Muscle of leg (tissue), 16 donors: ENCODE measurements at places on chromosomes 11 and 22.

DNA sequence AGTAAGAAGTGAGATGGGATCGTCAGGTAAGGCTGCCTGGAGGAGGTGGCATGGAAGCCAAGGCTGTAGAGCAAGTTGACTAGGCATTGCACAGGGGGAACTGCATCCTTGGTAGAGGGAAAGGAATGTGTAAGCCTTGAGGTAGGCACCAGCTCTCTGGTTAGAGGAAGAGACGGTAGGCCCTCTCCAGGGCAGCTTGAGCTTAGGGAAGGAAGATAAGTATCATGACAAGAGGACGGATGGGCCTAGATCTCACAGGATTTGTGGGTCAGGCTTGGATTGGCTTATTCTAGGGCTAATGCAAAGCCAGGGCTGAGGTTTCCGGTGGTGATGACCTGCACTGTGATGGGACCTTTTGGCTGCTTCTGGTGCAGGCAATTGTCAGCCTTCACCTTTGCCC, 1035.8 kb downstream of the TBC1D22A start:
- DNase-seq, result no peak

DNA sequence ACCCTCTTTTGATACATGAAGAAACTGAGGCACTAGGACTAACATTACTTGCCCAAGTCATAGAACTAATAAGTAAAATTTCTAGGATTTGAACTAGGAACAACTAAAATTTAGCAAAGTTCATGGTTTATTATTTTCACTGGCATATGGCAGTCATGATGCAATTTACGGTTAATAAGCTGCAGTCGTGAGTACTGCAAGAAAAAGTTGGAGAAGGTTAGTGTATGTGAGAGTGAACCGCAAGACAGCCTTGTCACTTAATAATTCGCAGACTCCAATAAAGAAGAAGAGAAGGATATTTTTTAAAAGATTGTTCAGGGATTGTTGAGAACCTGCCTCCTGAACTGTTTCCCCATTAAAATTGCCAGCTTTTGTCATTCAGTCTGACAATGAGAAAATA, 663.4 kb upstream of the TENM4 start:
- no peak for DNase-seq

- DNase-seq, result no peak
These were observed 4.2 kb downstream of the LHFPL7 start for GRCh38 chr22:24942301-24942700.

DNA sequence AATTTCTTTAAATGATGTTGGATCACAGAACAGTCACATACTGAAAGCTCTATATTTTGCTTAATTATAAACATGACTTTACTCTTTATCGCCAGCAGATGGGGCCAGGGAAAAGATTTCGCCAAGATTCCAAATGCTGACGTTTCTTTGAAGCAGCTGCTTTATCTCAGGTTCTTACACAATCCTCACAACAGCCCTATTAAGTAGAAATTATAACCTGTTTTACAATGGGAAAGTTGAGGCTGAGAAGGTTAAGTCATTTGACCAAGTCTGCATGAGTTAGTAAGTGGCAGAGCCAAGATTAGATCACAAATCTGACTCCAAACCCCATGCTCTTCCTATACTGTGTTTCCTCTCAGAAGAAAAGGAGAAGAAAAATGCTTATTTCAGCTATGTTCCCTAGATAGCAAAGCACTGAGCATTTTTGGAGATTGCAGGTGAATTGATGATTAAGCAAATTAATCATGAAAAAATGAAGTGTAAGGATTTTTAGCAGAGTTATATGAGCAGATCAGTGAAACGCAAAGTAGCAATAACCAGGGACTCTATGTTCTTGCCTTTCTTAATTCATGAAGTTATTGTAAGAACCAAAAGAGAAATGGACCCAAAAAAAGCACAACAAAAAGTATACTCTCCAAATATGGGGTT, 79.0 kb downstream of the AASDHPPT start:
- peak; percentile 66 for DNase-seq

DNA sequence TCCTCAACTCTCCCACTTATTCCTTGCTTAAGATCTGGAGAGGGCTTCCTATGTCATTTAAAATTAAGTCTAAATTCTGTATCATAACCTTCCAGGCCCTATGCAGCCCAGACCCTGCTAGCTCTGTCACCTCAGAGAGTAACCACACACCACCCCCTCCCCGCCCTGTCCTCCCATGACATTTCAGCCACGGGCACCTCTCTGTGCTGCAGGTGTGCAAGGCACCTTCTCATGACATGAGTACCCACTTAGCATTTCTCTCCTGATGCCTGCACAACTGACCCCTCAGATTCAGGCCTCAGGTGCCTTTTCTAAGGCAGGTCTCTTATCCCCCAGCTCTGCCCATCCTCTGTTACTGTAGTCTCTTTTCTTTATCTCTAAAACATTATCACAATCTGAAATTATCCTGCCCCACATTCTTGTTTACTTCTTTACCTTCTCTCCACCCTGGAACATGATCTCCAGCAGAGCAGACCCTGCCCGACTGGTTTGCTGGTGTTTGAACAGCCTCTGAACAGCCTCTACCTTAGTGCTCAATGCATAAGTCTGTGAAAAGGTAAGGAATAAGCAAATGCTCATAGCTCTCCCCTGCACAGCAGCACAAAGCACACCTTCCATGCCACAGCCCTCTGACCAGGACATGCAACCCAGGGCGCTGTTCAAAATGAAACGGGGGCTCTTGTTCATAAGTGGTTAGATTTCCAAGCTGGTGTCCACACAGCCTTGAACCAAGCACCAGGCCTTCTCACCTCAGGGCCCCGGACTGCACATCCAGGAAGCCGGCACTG, 196.1 kb upstream of the B3GAT1 start:
- no peak for DNase-seq

- DNase-seq, result no peak
These were observed 7.9 kb downstream of the INPPL1 start for GRCh38 chr11:72232260-72233055.

DNA sequence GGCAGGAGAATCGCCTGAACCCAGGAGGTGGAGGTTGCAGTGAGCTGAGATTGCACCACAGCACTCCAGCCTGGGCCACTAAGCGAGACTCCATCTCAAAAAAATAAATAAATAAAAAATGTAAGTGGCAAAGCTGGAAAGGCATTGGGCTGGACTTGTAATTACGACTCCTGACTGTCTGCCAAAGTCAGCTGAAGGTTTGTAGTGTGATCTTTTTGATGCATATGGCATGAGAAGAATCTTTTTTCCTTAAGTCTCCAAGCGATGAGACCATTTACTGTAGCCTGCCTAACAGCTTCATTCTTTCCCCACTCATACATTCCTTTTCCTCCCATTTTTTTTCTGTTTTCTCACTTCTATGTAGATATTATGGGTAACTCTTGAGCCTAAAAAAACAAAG, 24.8 kb downstream of the CTNND1 start:
- DNase-seq, result no peak

- DNase-seq, result peak; percentile 37
These were observed 15.9 kb downstream of the RFPL1 start for GRCh38 chr22:29454276-29454675.

DNA sequence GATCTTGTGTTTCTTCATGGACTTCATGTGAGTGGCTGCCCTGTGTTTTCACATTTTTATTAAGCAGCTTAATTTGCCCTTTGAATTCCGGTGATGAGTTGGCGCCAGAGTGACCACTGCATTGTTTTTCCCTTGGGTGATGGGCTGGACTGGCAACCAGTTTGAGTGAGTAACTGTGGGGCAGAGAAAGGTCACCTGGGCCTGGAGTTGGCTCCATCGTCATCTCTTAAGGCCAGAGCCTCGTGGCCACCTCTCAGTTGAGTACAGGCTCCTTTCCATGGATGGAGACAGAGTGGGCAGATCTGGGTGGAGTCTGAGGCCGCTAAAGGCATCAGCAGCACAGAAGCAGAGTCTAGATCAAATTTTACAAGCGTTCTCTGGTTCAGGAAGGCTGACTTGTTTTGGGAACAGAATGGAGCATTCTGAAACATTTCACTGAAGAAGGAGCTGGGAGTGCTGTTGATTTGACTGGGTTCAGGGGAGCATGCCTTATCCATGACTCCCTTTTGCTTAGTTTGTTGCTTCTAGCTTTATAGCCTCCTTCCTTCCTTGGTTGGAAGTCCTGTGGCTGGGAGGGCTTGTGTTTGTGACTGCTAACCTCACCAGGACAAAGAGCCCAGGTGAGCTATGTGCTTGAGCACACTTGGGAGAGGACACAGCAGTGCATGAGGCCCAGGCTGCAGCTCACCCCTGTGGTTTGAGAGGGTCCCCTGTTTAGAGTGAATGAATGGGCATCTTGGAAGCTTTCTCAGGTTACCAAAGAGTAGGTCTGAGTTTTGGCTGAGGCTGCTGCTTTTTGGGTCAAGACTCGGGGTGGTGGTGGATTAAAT, 7.8 kb downstream of the BCR start:
- no peak for DNase-seq

- peak; percentile 63 for DNase-seq
These were observed at the start of gene INPP5J for GRCh38 chr22:31122532-31123291. TSS of gene INPP5J (plus strand) at chr22:31122966. CDS start at chr22:31123015, 49 bp downstream.

DNA sequence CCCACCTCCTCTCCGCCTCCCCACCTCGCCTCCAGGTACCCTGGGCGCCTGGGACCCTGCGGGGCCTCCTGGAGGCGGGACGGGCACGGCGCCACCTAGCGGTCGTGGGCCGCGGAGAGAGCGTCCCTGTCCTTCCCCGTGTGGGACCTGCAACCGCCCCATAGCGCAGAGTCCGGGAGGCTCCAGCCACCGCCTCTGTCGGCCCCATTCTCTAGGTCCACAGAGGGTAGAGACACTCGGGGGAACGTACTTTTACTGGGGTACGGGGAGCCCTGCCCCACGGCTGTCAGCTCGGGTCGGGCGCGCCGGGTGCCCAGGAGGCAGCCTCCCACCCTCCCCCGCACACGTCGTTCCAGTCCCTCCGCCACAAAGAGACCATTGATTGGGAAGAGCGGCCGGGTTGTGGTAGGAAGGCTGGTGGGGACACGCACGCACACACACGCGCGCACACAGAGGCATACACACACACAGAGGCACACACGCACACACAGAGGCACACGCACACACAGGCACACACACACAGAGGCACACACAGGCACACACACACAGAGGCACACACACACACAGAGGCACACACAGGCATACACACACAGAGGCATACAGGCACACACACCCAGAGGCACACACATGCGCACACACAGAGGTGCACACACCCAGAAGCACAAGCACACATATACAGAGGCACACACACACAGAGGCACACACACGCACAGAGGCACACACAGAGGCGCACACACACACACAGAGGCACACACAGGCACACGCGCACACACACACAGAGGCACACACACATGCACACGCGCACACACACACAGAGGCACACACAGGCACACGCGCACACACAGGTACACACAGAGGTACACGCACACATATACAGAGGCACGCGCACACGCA, 12.6 kb upstream of the NECTIN1 start:
- no peak for DNase-seq

GRCh38 chr11:125090816-125091215, 20.6 kb downstream of the TMEM218 start:
- DNase-seq, result no peak

GRCh38 chr11:68436985-68437926, 23.3 kb upstream of the PPP6R3 start:
- peak; percentile 82 for DNase-seq

DNA sequence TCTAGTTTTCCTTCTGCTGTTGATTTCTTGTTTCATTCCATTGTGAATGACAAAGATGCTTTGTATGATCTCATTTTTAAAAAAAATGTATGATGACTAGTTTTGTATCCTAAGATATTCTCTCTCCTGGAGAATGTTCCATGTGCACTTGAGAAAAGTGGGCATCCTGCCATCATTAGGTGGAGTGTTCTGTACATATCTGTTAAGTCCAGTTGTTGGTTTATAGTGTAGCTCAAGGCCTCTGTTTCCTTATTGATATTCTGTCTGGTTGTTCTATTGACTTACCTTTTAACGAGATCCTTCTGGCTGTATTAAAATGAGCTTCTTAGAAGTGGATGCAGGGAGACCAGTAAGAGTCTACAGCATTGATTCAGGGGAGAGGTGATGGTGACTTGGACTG, 35.2 kb downstream of the SGSM1 start:
- DNase-seq, result no peak

DNA sequence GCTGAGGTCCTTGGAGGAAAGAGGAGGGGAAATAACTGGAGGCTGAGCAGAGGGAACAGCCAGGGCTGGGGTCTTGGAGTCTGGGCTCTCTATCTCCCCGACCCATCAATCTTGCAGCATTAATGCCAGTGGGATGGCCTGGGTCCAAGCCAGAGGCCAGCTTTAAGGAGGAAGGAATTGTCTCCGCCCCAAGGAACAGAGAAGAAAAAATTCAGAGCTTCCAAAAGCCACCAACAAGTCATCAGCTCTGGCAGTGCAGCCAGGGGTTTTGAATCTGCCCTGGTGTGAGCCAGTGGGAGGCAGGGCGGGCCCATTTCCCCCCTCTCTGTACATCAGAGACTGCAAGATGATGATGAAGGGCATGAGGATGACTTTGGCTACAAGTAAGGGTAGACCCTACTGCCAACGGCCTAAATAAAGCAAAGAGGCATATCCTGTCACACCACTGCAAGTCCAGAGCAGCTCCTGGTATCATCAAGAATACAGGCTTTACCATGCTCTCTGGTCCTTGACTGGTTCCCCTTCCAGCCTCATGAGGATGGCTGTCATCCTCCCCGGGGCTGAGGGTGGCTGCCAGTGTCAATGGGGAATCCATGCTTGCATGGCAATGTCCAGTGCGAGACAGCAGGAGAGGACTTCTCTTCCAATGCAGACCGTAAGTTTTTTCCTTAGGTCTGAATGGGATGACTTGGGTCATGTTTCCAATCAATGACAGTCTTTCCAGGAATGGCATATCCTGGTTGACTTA, 34.4 kb downstream of the LRRC32 start:
- DNase-seq, result no peak

DNA sequence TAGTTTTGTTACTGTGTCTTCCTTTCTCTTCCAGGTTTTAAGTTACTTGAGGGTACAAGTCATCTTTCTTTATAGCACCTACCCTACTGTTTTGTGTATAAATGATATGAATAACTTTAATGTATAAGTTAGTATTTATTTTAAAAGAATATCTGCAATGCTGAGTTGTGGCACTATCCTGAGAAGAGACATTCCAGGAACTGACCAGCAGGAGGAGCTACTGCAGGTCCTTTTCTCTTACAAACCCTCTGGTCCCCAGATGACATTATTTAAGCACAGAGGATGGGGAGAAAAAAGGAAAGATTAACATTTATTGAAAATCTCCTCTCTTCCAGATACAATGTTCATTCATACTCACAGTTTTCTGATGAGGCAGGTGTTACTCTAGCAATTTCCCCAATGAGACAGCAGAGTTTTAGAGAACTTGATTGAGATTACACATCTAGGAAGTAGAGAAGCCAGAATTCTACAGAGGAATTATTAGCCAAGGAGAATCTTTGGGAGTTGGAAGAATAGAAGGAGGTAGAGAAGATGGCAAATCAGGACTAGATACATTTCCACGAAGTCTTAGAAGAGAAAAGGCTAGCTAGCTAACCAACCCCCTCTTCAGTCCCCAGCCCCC, 541.2 kb upstream of the API5 start:
- DNase-seq, result peak; percentile 38

- no peak for DNase-seq
These were observed 7.6 kb downstream of the DLG2 start for GRCh38 chr11:85619499-85619898.

DNA sequence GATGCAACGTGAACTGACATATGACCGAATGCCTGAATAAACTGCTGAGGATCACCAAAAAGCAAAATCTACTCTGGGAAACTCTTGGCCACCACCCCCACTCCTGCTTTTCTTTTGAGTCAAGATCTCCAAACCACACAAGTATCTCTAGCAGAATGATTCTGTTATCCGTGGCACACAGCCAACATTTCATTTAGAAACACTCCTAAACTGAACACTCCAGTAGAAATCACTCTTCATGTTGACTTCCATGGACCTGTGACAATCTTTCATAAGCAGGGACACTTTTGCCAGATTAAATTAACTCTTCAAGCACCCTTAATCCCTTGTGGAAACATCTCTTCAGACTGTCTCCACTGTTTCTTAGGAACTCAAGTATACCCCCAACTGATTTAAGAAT, 44.4 kb downstream of the VSIG10L2 start:
- DNase-seq, result peak; percentile 73
